ENCODE measurements at places on chromosomes 1 and 21.

DNA sequence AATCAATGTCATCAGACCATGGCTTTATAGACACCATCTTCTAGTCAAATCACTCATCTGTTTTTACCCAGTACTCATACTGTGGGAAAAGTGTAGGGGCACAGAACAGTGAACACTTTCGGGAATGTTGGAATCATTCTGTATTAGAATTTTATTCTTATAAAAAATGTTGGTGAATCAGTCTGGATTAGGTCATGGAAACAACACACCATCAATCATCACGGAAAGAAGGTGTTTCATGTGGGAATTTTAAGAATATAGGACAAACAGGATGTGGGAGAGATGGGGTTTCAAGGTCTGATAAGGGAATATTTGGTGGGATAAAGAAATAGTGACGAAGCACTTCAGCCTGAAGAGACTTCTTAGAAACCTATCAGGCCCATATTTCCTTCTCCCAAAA lies 17.3 kb downstream of the GBP1 start:
- DNase-seq: no peak

GRCh38 chr1:231420299-231420958 lies 1.7 kb downstream of the EGLN1 start:
- DNase-seq: no peak

- DNase-seq: no peak
These were observed 43.9 kb upstream of the IL20 start for GRCh38 chr1:206821493-206821892.

DNA sequence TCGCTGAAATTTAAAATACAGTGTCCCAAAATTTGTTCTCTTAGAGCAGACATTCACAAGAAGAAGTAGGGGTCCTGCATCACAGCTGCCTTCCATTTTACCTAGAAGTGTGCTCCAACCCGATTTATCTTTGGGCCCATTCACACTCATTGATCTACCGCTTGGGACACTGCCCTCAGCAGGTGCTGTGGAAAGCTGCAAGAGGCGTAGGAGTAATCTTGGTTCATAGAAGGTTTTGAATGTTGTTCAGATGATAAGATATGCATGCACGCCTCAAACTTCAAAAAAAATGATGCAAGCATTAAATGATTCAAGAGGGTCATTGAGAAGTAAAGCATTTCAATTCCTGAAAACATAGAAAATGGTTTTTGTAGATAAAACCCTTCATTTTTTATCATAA lies 18.6 kb upstream of the C1orf105 start:
- DNase-seq: no peak

- no peak for DNase-seq
These were observed 70.7 kb upstream of the MUTYH start for GRCh38 chr1:45410850-45411509.

- DNase-seq: no peak
These were observed 28.4 kb downstream of the COA6 start for GRCh38 chr1:234401658-234402057.

DNA sequence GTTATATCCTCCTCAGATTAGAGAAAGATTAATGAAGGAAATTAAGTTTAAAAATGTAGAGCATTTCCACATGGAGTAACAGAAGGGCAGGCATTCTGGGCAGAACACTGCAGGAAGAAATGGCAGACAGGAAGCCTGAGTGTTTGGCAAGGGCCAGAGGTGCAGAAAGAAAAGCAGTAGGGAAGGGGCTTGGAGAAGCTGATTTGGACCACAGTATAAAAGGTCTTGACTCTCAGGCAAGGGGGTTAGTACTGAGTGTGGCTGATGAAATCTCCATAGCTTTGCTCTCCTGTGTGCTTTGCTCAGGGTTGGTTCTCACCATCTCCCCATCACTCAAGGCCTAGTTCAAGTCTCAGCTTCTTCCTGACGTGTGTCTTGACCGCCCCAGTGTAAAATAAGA lies 80.2 kb downstream of the SLC45A1 start:
- no peak for DNase-seq

GRCh38 chr1:236565530-236565929 lies 38.8 kb downstream of the HEATR1 start:
- DNase-seq: no peak

DNA sequence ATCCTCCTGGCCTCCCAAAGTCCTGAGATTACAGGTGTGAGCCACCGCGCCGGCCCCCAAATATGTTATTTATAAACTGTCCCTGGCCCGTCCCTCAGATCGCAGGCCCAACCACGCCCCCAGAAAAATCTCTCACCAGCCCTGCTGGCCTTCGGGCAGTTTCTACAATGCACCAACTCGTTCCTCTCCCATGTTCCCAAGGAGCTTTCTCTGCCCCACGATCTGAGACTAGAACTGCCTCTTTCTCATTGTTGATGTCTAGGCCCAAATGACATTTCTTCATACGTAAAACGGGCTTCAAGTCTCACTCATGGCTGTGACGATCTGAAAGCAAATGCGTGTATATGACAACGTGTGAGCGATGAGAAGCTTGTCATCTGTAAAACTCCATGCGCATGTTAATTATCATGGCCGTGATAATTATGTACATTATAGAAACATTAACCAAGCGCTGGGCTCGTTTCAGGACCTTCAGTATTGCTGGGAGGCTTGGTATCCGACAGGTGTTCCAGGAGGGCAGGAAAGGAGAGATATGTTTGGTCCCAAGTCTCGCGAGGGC lies 748 bp upstream of the NIPAL3 start:
- no peak for DNase-seq

DNA sequence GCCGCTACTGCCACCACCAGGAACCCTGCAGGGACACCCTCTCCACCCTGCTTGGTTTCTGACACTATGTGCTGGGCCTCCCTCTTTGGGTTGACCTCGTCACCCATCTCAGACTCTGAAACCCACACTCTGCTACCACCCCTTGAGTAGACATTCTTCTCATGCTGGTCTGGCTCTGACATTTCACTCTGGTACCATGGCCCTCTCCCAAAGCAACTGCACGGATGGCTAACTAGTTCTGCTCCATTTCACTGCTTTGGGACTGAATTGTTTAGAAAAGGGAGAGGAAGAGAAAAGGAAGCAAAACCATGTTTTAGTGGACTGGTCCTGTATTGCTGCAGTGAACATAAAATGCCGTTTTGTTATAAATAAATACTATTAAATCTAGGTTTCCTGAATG lies 137.8 kb downstream of the KCNK2 start:
- no peak for DNase-seq

DNA sequence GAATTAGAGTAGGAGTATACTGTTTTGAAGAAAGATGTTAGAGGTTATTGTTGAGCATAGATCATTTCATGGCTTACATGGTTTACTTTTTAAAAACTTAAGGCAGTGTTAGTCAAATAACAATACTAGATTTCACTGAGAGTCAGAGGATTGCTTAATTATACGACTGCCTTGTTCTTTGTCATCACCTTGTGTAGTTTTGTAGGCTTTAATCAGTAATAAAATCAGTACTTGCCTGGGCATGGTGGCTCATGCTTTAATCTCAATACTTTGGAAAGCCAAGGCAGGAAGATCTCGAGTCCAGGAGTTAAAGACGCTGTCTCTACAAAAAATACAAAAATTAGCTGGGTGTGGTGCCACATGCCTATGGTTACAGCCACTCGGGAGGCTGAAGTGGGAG lies 41.3 kb upstream of the GPR52 start:
- DNase-seq: no peak

GRCh38 chr1:203858055-203858454 lies 3.3 kb upstream of the SNRPE start:
- DNase-seq: no peak

- no peak for DNase-seq
These were observed 19.6 kb downstream of the TMCC2 start for GRCh38 chr1:205247130-205247921.

DNA sequence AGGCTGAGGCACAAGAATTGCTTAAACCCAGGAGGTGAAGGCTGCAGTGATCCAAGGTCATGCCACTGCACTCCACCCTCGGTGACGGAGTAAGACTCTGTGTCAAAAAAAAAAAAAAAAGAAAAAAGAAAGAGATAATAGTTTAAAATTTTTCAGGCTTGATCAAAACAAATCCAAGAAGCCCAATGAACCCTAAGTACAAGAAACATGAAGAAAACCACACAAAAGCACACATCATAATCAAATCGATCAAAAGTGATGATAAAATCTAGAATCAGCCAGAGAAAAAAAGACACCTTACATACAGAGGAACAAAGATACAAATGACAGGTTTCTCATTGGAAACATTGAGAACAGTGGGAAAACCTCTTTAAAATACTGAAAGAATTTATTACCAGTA lies 31.5 kb downstream of the LDLRAD1 start:
- DNase-seq: no peak

Data from CD4-positive, alpha-beta T cell treated with Interleukin-15 for 1 hour (primary cell).